AG04449 (cell line): ENCODE measurements at places on chromosomes 16 and 17.

DNA sequence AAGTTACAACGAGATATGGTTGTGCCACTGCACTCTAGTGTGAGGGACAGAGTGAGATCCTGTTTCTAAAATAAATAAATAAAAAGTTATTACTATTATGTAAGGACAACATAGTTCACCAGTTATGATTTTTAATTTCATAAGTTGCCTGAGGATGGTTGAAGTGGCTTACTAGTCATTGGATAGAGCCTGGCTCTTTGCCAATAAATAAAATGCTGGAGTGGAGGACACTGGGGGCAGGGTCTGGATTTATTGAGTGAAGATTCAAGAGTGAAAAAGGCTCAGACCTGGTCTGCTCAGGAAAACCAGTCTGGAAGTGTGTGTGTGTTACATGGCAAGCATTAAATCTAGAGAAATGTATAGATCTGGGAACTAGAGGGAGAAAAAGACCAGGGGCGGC is 2.1 kb downstream of the STARD3 start:
- no peak for DNase-seq

DNA sequence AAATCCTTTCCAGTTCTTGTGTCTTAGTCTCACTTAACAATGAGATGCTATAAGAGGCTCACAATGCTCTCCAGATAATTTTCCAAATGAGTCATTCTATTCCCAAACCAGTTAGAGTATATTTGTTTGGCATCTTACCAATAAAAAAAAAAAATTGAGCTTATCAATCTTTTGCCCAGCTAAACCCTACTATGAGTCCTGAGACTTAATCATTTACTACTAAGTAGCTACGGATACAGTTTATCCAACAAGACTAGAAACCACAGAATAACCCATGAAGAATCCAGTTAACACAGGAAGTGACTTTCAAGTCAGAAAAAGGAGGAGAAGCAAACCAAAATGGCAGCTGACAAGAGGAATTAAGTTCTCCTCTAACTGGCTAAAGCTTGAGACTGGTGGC is 330.3 kb upstream of the XYLT1 start:
- DNase-seq: no peak

- DNase-seq: no peak
Measured at GRCh38 chr17:16255481-16255921, 38.5 kb downstream of the PIGL start.

- no peak for DNase-seq
Measured at GRCh38 chr16:11586856-11587642, at the start of gene LITAF. Gene LITAF (minus strand): TSS chr16:11586919. CDS start chr16:11556730, 30,189 bp downstream.

DNA sequence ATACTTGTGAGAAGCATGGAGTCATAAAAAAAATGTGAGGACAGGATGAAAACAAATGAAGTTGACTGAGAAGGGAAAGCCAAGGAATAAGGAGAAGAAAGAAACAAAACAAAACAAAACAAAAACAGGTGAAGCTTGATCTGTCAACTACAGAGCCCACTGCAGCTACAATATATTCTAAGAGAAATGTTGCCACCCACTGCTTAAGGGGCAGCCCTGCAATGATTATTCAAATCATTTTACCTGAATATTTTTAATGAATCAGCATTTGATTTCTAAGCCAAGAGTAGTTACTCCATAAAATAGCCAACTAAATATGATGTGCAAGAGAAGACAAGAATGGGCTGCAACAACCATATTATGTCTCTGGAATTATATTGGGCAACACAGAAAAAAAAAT is 252.0 kb upstream of the KIF2B start:
- no peak for DNase-seq

DNA sequence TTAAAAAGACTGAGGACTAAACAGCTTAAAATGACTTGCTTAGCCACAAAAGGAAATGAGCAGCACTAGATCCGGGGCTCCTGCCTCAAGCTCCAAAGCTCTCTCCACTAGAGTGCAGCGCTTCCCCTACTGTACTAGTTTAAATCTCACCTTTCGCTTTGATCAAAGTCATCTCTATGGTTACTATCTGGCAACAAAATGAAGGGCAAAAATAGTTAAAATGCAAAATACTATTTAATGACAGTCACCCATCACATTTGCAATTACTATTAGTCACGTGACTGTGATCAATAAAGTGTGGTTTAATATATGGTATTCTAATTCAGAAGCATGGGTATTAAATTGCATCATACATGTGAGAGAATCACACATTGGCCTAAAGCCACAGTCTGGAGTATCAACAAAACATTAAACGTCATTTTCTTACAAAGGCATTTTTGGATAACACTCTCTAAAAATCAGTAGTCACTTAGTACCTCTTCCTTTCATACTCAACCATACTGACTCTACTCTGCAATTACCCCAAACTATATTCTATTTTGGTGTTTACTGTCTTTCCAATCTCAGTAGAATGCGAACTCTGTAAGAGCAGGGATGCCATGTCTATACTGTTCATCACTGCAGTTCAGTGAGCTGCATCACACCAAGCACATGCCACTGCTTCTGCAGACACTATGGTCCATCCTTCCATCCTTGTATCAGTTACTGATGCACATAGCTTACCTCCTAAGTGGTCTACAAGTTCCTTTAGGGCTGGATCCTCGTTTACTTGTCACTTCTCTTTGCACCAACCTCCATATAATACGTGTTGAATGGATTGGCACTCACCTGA is 6.2 kb downstream of the PSMD12 start:
- no peak for DNase-seq

GRCh38 chr17:54085020-54085419 is 262.3 kb downstream of the KIF2B start:
- no peak for DNase-seq

DNA sequence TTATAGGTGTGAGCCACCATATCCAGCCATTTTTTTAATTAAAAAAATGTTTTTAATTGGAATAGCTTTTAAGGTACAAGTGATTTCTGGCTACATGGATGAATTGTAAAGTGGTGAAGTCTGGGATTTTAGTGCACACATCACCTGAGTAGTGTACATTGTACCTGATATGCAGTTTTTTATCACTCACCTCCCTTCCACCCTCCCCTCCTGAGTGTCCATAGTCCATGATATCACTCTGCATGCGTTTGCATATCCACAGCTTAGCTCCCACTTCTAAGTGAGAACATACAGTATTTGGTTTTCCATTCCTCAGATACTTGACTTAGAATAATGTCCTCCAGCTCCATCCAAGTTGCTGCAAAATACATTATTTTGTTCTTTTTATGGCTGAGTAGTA is 13.4 kb upstream of the CRYBA1 start:
- no peak for DNase-seq

GRCh38 chr17:64687961-64688360 is 25.9 kb upstream of the SMURF2 start:
- DNase-seq: no peak

GRCh38 chr16:14586637-14587305 is 43.3 kb downstream of the PARN start:
- DNase-seq: no peak

- no peak for DNase-seq
Measured at GRCh38 chr17:17741349-17742023, 60.2 kb downstream of the RAI1 start.

- no peak for DNase-seq
Measured at GRCh38 chr17:64507413-64507782, 621 bp downstream of the CEP95 start.

DNA sequence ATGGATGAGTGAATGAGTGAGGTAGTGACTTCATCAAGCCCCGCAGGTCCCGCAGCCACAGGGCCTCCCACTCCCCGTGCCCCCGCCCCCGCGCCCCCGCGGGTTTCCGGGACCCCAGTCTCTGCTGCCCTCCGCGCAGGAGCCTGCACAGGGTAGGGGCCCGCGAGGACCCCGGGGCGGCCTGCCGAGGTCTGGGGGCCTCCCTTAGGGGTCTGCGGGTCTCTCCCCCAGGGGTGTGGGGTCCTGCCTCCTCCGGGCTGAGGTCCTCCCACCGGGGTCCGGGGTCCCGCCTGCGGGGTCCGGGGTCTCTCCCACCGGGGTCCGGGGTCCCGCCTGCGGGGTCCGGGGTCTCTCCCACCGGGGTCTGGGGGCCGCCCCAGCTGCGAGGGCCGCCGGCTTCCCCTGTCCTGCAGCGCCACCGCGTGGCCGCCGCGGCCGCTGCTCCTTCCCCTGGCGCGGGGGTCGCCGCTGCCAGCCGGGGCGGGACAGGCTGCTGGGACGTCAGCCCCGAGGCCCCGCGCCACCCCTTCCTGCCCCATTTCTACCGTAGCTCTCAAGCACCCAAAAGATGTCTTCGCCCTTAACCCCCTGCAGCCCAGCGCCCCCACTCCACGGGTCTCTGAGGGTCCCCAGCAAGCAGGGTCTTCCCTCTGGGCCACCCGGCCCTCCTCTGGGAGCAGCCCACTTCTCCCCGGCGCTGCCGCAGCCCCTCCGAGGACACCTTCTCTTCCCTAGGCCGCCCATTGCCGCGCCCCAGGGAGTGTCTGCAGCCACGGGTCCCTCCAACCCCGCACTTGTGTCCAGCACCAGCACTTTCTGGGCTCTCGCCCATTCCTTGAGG is 10.4 kb upstream of the CHMP6 start:
- DNase-seq: no peak

DNA sequence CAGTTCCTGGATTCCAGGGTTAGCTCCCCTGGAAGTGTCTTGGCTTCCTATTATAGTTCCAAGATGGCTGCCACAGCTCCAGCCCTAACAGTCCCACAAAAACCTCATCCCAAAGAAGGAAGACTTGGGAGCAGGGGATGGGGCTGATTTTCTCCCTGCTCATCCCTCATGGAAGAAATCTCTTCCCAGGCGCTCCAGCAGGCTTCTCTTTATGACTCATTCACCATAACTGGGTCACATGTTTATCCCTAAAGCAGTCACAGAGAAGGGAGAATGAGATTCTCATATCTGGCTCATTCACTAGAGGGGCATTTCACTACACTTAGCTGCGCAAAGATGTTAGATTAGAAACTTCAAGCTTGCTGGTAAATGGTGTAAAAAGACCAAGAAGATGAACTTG is 206.5 kb upstream of the IRX3 start:
- no peak for DNase-seq

GRCh38 chr16:86630471-86630870 is 52.1 kb downstream of the FOXL1 start:
- no peak for DNase-seq

- DNase-seq: peak; percentile 94
Measured at GRCh38 chr17:45371414-45372324, 54.8 kb upstream of the MAP3K14 start.

- no peak for DNase-seq
Measured at GRCh38 chr16:12688951-12689850, 114.5 kb downstream of the CPPED1 start.

GRCh38 chr16:57508035-57508425 is 21.7 kb upstream of the DOK4 start:
- DNase-seq: no peak

DNA sequence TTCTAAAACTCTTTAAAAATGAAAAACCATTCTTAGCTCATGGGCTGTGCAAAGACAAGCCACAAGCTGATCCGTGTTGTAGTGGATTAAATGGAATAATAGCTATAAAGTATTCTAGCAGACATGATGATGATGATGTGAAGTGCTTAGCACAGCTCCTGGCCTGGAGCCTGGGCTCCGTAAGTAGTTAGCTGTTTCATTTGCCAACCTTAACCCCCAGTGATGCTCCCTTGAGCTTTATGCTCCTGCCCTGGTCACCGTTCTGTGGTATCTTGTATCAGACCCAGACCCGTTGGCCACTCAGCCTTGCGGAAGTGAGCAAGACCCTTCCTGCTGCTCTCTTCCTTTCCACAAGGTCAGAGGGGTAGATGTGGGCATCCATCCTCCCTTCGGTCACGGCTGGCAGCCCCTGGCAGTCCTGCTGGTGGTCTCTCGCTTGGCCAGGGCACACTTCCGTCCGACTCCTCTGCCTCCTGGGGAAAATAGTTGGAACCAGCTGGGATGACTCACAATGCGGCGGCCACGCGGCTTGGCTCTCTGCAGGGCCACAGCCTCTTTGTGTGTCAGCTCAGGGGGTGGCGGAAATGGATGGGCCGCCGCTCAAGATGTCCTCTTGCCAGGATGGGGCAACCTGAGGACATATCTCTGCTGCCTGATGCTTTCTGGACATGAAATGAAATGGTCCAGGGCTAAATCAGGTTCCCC is 79.1 kb downstream of the GPR139 start:
- no peak for DNase-seq

GRCh38 chr16:66740533-66740932 is 10.9 kb downstream of the DYNC1LI2 start:
- DNase-seq: no peak

DNA sequence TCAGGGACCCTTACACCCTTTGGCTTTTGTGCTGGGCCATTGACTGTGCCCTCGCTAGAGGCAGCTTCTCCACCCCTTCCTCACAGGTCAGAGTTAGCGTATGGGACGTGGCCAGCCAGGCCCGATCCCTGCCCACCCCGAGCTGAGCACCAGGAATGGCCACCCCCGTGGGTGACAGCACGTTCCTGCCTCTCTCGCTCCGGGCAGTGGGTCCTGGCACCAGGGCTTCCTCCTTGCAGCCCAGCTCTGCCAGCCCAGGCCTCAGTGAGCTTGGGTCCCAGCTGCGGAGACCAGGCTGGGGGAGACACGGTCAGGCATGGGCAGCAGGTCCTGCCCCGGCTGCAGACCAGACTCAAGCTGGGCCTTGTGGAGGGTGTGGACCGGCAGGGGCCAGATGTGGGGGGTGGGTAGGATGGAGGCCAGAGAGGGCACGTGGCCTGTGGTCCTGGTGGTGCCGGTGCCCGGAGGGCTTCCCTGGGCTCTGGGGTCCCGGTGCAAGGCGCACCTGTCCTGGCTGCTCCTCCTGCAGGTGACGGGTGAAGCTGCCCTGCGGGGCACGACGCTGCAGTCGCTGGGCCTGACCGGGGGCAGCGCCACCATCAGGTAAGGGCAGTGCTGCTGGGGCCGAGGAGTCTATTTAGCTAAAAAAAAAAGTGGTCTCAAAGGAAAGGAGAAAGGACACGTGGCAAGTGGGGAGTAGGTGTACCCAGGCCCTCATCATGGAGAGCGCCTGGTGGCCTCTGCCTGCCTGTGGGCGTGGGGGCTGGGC is 18.2 kb downstream of the ASPSCR1 start:
- no peak for DNase-seq

DNA sequence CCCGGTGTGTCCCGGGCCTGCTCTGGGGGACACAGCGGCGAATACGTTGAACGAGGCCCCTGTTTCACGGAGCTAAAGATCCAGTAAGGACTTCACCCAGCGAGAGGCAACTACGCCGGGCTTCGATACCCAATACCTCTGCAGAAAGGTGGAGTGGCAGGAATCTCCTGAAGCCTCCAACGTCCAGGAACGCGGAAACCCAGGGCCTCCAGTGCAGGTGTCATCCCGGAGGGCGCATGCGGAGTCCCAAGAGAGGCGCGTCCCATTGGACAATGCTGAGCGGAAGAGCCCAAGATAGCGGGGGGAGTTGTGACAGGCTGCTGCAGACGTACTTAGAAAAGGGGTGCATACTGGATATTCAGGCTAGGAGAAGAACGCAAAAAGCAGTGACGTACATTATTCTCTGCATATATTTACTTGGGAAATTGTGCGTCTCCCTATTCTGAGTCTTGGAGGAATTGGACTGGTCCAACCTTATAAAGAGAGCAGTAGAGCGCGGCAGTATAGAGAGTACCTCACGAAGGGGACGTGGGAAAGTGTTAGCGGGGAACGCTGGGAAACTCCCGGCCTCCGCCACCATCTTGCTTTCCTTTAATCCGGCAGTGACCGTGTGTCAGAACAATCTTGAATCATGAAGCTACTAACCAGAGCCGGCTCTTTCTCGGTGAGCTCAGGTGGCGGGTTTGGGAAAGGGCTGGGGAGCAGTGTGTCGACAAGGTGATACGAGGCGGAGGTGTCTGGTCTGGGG is at the start of gene UQCRC2:
Gene UQCRC2 (plus strand): TSS at position 569 of the 748 bp plus-strand sequence. CDS start 63 bp downstream, at position 632.
- peak; percentile 62 for DNase-seq
